ENCODE measurements at places on chromosomes 5 and 9. TPM values are rescaled to one million over a fixed set of nuclear protein-coding genes. Genes with fewer than 3 reads are reported as not detected.
A peak's percentile ranks its signal among the peaks of the same experiment; 100 is the strongest.

- H3K4me3 ChIP-seq = no peak overlapping the region
- no peaks in the 10 kb centered on the region for H3K4me1 ChIP-seq
- H3K27me3 ChIP-seq = no peaks in the 10 kb centered on the region
- peak; percentile 27 for DNase-seq
- H3K36me3 ChIP-seq = peaks cover 4% of the 10 kb centered on the region
Measured at GRCh38 chr5:78221964-78222451, 72.5 kb downstream of the AP3B1 start.

DNA sequence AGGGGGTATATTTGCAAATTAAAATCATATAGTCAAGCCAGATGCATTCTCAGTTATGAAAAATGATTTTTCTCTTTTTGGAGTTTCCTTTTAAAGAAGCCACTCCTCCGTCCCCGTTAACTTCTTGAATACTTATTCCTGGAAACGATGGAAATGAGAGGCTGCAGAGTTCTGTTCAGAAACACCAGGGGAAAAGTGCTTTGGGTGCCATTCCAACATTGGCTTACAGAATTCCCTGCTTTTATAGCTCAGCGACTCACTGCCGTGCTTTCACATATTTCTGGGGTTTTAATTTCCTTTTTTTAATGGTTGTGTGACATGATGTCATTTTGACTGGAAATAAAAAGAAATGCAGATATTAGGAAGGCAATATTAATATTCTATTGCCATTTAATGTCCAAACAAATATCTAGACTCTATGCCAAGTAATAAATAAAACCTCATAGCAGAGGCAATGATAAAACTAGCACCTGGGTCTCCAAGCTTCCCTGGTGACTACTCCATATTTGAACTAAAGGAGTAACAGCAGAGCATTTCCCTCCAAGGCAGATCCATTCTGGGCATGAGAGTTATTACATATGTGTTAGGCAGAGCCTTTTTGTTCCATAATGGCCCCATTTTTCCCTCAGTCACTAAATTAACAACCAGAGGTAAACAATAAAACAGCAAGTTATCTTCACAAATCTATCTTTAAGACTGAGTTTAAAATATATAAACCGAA lies 363.4 kb downstream of the EBF1 start:
- peaks cover 5% of the 10 kb centered on the region for H3K4me1 ChIP-seq
- no peak for DNase-seq
- H3K27me3 ChIP-seq = no peaks in the 10 kb centered on the region

DNA sequence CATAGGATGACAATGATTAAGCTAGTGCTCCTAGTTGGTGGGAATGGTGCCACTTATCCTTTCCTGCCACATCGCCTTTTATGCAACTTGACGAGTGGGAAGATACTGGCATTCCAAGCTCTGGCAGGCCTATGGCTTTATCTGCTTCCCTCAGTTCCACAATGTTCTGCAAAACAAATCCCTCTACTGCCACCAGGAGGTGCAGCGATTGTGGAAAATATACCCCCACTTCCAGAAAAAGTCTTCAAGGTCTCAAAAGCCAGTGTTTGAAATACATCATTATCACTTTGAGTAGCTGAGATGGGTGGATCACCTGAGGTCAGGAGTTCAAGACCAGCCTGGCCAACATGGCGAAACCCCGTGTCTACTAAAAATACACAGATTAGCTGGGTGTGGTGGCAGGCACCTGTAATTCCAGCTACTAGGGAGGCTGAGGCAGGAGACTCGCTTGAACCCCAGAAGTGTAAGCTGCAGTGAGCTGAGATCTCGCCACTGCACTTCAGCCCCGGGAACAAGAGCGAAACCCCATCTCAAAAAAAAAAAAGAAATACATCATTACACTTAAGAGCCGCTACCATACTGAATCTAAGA lies 3.4 kb downstream of the CLINT1 start:
- H3K36me3 ChIP-seq = no peaks in the 10 kb centered on the region
- no peaks in the 10 kb centered on the region for H3K27me3 ChIP-seq

DNA sequence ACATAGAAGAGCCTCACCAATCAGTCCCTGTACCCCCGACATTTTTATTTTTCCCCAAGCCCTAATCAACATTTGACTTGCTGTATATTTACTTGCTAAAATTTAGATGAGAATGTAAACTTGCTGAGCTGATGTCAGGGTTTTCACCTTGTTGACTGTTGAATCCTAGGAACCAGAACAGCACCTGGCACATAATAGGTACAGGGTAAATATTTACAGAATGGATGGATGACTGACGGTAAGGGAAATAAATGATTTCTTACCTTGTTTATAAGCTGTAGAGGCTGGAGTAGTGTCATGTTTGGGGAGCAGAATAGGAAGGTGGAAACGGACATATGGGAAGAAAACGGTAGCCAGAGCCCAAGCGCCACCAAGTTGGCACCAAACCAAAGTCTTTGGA lies 107.0 kb upstream of the NUDT12 start:
- DNase-seq = no peak
- H3K4me1 ChIP-seq = no peaks in the 10 kb centered on the region
- no peaks in the 10 kb centered on the region for H3K36me3 ChIP-seq
- no peak overlapping the region for H3K27ac ChIP-seq
- no peaks in the 10 kb centered on the region for H3K27me3 ChIP-seq

- H3K4me3 ChIP-seq = no peak overlapping the region
- H3K36me3 ChIP-seq = 0 out of 2 replicates have a peak, but pooled peaks cover 2% of the 10 kb centered on the region
- no peaks in the 10 kb centered on the region for H3K27me3 ChIP-seq
- H3K27ac ChIP-seq = no peak overlapping the region
- H3K4me1 ChIP-seq = no peaks in the 10 kb centered on the region
- peak; percentile 39 for DNase-seq
Measured at GRCh38 chr5:115033861-115034260, 135.8 kb downstream of the TRIM36 start.

The GAS1 gene
- 5.7 TPM for total RNA-seq

DNA sequence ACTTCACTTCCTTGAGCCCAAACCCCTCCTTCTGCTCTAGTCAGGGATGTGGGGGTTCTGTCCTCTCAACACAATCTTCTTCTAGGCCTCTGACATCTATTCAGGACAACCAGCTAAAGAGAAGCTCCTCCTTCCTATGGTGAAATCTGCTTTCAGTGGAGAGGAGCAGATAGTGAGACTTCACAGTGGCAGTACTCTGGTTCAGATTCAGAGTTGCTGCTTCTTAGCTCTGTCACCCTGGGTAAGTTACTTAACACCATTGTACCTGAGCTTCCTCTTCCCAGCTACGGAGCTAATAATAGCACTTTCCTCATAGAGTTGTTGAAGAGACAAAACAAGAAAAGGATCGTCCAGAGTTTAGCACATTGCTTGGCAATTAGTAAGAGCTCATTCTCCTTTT lies 77.3 kb upstream of the LARP1 start:
- H3K36me3 ChIP-seq = no peaks in the 10 kb centered on the region
- no peaks in the 10 kb centered on the region for H3K27me3 ChIP-seq
- H3K4me1 ChIP-seq = no peaks in the 10 kb centered on the region

The AMBP gene
- total RNA-seq = 3.0 TPM

The INSL4 gene
- total RNA-seq = not detected

The PHYHD1 gene
- total RNA-seq = 14.1 TPM

- H3K27ac ChIP-seq = peak overlapping the region; percentile 89
- H3K36me3 ChIP-seq = no peaks in the 10 kb centered on the region
- H3K27me3 ChIP-seq = no peaks in the 10 kb centered on the region
- DNase-seq = no peak
- no peaks in the 10 kb centered on the region for H3K4me1 ChIP-seq
Measured at GRCh38 chr5:127518319-127518621, 830 bp downstream of the PRRC1 start.

The CD14 gene
- 0.48 TPM for total RNA-seq

DNA sequence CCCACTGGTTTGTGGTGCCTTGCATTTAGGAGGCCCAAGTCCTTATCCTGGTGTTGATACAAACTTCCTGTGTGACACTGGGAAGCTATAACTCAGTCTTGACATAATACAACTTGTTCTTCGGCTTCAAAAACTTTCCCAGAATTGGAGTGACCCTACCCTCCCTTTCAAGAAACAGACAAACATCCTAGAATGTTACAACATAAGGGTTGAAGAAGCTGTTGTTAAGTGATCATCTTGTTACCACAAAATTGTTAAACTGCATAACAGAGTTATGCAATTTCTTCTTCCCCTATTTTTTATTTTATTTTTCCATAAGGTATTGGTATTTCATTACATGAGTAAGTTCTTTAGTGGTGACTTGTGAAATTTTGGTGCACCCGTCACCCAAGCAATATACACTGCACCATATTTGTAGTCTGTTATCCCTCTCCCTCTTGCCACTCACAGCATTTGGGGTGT lies 21.3 kb downstream of the TLR4 start:
- DNase-seq = no peak
- H3K4me3 ChIP-seq = no peak overlapping the region
- H3K27me3 ChIP-seq = no peaks in the 10 kb centered on the region
- no peaks in the 10 kb centered on the region for H3K36me3 ChIP-seq

DNA sequence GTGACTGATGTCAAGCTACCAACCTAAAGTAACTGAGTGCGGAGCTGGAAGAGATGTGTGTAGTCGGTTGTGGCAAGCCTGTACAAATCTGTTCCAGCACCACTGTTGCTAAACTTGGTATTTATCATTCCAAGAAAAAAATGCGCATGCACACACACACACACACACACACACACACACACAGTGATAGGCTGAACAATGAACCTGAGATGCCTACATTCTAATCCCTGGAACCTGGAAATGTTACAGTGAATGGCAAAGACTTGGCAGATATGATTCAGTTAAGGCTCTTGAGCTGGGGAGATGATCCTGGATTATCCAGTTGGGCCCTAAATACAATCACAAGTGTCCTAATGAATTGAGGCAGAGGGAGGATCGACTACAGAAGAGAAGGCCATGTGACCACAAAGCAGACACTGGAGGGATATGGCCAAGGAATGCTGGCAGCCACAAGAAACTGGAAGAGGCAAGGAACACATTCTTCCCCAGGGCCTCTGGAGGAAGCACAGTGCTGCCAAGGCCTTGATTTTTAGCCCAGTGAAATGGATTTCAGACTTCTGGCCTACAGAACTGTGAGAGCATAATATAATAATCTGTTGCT lies 49.7 kb upstream of the LHFPL2 start:
- no peaks in the 10 kb centered on the region for H3K4me1 ChIP-seq
- H3K27ac ChIP-seq = no peak overlapping the region
- no peaks in the 10 kb centered on the region for H3K27me3 ChIP-seq
- no peaks in the 10 kb centered on the region for H3K36me3 ChIP-seq

DNA sequence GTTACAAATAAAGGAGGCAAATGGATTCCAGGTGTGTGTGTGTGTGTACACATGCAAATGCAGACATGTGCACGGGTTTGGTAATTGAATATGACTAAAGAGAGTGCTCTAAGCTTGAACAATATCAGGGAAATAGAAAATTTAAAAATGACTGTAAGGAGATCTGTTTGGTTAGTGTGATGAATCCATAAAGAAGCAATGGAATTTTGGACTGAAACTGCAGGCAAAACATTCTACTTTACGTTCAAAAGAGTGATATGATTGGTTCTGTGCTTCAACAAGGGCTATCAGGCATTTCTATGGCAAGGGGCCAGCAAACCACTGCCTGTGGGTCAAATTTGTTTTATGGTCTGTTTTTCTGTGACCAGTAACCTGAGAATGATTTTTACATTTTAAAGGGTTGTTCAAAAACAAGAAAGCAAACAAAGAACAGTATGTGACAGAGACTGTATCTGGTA lies 332.8 kb upstream of the KLF9 start:
- no peaks in the 10 kb centered on the region for H3K36me3 ChIP-seq
- H3K4me3 ChIP-seq = no peak overlapping the region
- H3K27ac ChIP-seq = no peak overlapping the region
- no peaks in the 10 kb centered on the region for H3K27me3 ChIP-seq
- no peaks in the 10 kb centered on the region for H3K4me1 ChIP-seq

DNA sequence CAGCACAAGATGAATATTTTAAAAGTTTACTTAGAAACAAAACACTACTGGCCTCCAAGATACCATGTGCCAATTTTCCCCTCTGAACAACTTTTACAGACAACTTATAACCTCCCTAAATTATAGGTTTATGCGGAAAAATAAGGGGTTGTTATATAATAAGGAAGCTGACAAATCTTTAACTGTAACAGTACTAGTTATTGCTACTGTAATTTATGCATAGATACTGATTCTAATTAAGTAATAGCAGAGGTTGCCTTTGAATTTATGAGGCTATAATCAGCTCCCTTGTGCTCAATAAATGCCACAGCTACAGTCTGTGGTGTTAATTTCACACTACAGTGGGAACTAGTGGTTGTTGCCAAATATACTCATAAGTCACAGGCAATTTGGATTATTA lies 291.3 kb upstream of the PCSK5 start:
- DNase-seq = no peak
- no peak overlapping the region for H3K27ac ChIP-seq
- H3K36me3 ChIP-seq = no peaks in the 10 kb centered on the region
- no peak overlapping the region for H3K4me3 ChIP-seq
- H3K27me3 ChIP-seq = no peaks in the 10 kb centered on the region

The RGS3 gene
- total RNA-seq = 18.2 TPM

The SHB gene
- 12.6 TPM for total RNA-seq

GRCh38 chr9:123365881-123366528 lies 10.0 kb downstream of the CRB2 start:
- H3K27me3 ChIP-seq = no peaks in the 10 kb centered on the region
- no peak overlapping the region for H3K27ac ChIP-seq
- H3K4me3 ChIP-seq = no peak overlapping the region
- no peaks in the 10 kb centered on the region for H3K4me1 ChIP-seq
- H3K36me3 ChIP-seq = no peaks in the 10 kb centered on the region

DNA sequence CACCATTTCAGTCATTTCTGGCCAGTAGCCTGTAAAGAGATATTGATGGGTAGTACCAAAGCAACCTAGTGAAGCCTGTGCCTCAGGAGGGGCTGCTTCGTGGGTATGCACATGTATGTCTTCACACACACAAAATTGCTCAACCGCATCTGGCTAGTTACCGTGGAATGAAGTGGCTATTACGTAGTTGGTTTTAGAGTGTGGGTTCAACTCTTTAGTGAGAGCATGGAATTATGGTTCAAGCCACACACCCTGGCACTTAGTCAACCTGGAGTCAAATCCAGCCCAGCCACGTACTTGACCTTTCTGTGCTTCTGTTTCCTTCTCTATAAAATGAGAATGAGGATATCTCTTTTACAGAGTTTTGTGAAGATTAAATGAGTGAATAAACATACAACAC lies 174.9 kb downstream of the TTC39B start:
- H3K4me1 ChIP-seq = peaks cover 6% of the 10 kb centered on the region
- no peak overlapping the region for H3K4me3 ChIP-seq
- no peaks in the 10 kb centered on the region for H3K36me3 ChIP-seq
- H3K27ac ChIP-seq = no peak overlapping the region
